Kidney capillary endothelial cell (primary cell): ENCODE measurements at places on chromosomes 16 and 17.

- no peak for DNase-seq
Measured at GRCh38 chr16:78925083-78925767, 675.3 kb downstream of the MAF start.

DNA sequence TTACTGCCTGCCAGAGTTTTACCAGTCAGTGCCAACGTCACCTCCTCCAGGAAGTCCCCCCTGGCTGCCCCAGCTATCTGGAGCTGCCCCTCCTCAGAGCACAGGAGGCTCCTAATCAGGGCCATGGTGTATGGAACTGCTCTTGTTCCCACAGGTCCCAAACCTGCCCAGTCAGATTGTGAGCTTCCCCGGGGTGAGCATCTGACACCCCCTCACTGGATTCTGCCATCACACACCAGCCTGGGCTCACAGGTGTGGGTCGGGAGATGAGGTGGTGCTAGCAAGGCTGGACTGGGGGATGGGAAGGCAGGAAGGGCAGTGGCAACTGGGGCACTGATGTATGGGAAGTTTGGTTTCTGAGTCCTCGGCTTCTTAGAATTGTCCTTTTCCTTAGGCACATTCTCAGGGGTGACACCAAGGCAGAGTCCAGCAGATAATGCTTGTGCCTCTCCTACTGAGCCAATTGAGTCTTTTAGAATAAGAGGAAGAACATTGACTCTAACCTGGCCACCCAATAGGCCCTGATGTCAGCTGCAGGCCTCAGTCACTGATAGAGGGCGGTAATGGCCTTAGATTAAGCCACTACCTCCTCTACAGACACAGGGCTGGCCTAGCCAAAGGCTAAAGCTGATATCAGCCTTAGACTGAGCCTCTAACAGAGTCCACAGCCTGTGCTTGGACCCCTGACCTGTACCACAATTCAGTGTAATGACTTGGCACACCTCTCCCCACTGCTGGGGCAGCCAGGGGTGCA lies 107.9 kb downstream of the WSCD1 start:
- no peak for DNase-seq

DNA sequence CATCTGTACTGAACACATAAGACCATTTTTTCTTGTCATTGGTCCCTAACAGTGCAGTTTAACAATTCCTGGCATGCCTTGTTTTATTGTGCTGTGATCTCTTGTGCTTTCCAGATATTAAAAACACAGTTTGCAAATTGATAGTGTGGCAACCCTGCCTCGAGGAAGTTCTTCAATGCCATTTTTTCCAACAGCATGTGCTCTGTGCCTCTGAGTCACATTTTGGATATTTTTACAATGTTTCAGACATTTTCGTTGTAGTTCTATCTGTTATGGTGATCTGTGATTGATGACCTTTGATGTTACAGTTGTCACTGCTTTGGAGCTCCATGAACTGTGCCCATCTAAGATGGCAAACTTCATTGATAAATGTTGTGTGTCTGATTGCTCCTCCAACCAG lies 66.2 kb downstream of the GOSR1 start:
- no peak for DNase-seq

- no peak for DNase-seq
Measured at GRCh38 chr16:11550791-11551498, 35.8 kb downstream of the LITAF start.

DNA sequence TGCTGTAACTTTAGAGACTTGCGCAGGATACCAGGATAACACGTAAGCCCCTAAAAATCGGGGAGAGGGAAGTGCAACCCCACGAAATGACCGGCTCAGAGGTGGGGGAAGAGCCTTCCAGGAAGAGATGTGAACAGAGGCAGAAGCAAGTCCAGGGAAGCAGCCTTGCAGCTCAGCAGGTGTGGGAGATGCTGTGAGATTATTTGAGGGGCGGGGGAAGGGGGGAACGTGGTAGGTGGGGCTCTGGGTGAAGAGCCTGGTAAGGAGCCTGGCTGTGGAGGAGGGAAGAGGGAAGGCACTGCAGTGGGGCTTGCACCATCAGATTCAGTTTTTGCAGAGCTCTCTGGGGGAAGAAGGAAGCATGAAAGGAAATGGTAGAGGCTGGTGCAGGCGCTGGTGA lies 95.4 kb upstream of the CACNG5 start:
- no peak for DNase-seq

- DNase-seq: no peak
Measured at GRCh38 chr17:48770954-48771353, 42.4 kb upstream of the HOXB13 start.

- DNase-seq: peak; percentile 62
Measured at GRCh38 chr17:81685108-81685507, 1.3 kb downstream of the HGS start.

GRCh38 chr16:79836144-79836543 lies 235.6 kb upstream of the MAF start:
- no peak for DNase-seq

GRCh38 chr16:21264571-21265036 lies 13.5 kb downstream of the CRYM start:
- DNase-seq: no peak
